Lung (tissue), 17 donors: ENCODE measurements at places on chromosomes 1 and 21. TPM values are rescaled to one million over a fixed set of nuclear protein-coding genes. Genes with fewer than 3 reads are reported as not detected.

Gene NIBAN1
- polyA plus RNA-seq: 28.8 TPM

Gene FAM177B
- 0.27 TPM for polyA plus RNA-seq

Gene CD1E
- 0.30 TPM for polyA plus RNA-seq

Gene OR2L3
- not detected for polyA plus RNA-seq

Gene IBA57
- polyA plus RNA-seq: 5.4 TPM

Gene TAL1
- 6.4 TPM for polyA plus RNA-seq
